Ureter (tissue), 1 donor: ENCODE measurements at places on chromosomes 7 and 10. TPM values are rescaled to one million over a fixed set of nuclear protein-coding genes. Genes with fewer than 3 reads are reported as not detected.

The GSTO2 gene
- total RNA-seq, result 47.0 TPM

DNA sequence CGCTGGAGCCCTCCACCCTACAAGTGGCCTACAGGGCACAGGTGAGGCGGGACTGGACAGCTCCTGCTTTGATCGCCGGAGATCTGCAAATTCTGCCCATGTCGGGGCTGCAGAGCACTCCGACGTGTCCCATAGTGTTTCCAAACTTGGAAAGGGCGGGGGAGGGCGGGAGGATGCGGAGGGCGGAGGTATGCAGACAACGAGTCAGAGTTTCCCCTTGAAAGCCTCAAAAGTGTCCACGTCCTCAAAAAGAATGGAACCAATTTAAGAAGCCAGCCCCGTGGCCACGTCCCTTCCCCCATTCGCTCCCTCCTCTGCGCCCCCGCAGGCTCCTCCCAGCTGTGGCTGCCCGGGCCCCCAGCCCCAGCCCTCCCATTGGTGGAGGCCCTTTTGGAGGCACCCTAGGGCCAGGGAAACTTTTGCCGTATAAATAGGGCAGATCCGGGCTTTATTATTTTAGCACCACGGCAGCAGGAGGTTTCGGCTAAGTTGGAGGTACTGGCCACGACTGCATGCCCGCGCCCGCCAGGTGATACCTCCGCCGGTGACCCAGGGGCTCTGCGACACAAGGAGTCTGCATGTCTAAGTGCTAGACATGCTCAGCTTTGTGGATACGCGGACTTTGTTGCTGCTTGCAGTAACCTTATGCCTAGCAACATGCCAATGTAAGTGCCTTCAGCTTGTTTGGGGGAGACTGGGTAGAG, at the start of gene COL1A2:
Gene COL1A2, plus strand, starts transcription at position 459 of the 704 bp plus-strand sequence. Its CDS starts 137 bp downstream, at position 596.
- DNase-seq, result peak; percentile 87

GRCh38 chr7:82839555-82839954, 323.1 kb downstream of the PCLO start:
- DNase-seq, result no peak

DNA sequence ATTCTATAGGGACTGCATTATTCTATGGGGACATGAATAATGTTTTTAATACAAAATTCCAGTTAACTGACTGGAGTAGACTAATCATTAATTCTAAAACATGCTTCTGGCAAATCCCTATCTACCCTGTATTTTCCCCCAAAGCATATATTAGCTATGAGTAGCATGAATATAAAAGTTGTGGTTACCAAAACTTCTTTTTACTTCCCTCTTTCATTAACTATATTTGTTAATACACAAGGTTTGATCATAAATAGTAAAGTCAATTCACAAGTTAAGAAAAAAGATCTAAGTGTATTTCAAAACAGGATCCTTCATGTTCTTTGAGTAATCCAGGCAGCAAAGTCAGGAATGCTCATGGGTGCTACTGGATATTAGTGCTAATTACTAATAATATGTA, 2.9 kb upstream of the RALA start:
- DNase-seq, result no peak

The SKAP2 gene
- total RNA-seq, result 63.5 TPM

DNA sequence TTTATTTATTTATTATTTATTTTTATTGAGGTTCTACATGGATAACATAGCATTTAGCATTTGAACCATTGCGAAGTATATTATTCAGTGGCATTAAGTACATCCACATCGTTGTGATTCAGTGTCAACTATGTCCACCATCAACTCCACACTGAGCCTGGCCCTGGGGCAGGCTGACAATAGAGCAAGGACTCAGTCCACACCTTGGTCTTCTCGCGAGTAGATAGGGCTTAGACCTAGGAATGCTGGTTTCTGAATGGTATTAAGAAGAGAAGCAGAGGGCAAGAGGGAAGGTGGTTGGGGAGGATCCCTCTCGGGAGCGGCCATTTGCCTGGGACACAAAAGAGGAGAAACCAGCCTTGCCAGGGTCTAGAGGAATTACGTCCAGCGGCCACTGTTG, 599.2 kb upstream of the MGMT start:
- DNase-seq, result no peak

DNA sequence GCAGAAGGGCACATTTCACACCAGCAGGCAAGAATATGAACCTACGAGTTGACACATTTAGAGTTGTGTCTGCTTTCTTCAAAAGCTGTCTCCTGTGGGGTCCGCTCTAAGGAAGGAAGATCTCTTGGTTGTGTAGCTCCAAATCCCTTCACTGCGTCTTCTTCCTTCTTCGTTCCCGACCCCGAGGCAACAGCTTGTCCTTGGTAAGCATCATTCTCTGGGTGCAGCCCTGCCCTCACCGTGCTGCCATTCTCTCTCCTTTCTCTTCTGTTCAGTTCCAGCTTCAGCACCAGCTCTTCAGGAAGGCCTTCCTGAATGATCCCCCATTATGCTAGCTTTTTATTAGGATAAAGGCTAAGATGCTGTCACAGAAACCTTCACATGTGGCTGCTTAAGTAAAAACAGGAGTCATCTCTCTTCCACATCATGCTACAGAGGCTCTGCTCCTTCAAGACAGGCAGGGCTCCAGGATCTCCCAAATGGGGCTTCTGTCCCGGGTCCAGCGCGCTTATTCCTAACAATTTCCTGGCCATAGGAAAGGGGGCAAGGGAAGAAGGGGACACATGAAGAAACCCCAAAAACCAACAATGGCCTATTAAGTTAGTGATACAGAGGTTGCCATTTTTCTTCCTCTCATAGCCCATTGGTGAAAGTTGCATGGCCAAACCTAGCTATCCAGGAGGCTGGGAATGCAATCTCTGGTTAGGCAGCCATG, 52.2 kb upstream of the SHH start:
- DNase-seq, result peak; percentile 9
